RPMI8226 (cell line): ENCODE measurements at places on chromosomes 16 and 17.

DNA sequence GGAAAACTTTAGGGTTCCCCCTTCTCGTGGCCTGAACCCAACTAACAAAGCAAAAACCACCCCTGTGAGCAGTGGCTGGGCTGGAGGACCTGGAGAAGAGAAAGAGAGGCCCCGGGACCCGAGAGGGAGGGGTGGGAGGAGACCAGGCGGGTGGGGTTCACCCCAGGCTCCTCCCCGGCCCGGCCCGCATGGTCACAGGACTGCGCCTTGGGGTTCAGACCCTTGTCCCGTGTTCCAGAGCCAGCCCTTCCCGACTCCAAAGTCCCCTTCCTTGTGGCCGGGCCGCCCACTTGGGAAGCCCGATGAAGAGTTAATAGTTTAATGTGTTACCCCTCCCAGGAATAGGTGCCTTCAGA is 852 bp downstream of the MARVELD3 start:
- DNase-seq = peak; percentile 16

- no peak for DNase-seq
Measured at GRCh38 chr16:5073279-5073629, 1.6 kb downstream of the ALG1 start.

GRCh38 chr17:42118545-42118944 is 2.6 kb downstream of the KAT2A start:
- DNase-seq = peak; percentile 58

GRCh38 chr17:43860927-43861622 is 14.1 kb downstream of the CD300LG start:
- DNase-seq = no peak

DNA sequence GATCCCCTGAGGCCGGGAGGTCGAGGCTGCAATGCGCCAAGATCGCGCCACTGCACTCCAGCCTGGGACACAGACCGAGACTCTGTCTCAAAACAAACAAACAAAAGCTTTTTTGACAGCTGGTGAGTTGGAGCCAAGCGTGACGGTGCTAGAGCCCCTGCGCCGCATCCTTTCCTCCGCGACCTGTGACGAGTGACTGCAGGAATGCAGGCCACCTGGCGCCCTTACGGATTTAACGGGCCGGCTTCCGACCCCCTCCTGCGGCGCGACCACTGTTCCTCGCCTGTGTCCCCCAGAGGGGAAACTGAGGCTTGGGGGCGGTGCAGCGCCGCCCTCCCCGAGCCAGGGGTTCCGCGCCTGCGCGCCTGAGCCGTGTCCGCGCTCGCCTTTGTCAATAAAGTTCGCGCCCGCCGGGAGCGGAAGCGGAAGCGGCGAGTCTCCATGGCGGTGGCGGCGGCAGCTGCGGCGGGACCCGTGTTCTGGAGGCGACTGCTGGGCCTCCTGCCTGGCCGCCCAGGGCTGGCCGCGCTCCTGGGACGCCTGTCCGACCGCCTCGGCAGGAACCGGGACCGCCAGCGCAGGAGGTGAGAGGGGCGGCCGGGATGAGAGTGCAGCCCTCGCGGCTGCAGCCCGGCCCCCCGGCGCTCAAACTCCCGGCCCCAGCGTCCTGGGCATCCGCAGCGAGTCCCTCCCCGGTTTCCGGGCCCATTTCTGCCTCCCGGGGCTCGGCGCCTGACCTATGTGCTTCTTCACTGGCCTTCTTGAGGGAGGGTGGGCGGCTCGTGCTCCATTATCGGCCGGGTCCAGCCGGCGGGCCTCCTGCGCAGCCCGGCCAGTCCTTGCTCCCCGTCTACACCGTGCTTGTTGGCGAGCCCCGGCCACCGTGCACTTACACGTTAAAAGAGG is at the start of gene PGS1:
TSS of gene PGS1 (plus strand) at position 425 of the 906 bp plus-strand sequence. CDS start at position 442, 17 bp downstream.
- DNase-seq = peak; percentile 86

- DNase-seq = peak; percentile 45
Measured at GRCh38 chr17:2282297-2282873, 21.2 kb downstream of the SMG6 start.

- DNase-seq = no peak
Measured at GRCh38 chr17:55140809-55141208, 124.0 kb upstream of the HLF start.

DNA sequence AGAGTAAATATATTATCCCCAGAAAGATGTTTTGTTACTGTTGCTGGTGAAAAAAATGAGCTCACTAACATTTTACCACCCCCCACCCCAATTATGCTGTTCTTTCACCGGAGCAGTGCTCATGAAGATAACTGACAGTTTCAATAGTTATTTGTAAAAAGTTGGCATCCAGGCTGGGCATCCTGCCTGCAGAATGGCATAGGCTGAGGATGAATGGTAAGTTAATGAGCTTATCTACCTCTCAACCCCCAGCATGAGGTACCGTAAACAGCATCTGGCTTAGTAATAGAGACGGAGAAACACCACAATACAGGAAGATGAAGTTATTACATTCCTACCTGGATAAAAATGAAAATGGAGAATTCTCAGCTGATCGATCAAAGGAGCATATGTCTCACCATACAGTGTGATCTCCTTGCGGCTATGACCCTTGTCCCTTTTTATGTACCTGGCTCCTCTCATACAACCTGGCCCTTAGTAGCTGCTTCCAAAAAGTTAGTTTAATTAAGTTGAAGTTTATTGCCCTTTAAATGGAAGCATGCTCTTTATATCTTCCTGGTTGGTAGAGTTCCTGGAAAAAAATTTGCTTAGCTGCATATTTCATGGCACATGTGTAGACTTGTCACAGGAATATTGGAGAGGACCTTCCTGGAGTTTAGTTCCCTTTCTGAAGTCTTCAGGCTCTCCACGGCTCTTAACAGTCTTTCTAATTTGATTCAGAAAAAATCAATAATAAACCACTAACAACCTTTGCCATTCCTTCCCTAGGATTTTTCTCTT is 61.2 kb upstream of the MPHOSPH6 start:
- no peak for DNase-seq

- DNase-seq = peak; percentile 60
Measured at GRCh38 chr16:89200124-89200849, at the start of gene SLC22A31. Gene SLC22A31 (minus strand): TSS chr16:89200537. CDS start chr16:89200501, 36 bp downstream.

DNA sequence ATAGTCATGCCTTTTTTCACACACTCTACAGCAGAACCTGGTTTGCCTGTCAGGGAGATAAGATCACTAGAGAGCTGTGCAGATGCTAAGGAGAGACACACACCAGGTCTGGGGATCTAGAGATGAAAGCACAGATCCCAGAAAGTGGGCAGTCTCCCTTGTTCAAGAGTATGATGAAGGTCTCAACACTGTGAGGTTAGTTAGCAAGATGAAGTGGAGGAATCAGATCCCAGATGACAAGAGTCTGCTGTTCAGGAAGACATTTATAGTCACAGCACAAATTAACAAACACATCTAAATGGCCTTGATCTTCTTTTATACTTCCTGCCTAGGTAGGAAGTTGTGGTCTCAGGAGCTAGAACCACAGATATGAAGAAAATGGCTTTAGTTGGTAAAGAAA is 23.4 kb upstream of the SKAP1 start:
- no peak for DNase-seq

DNA sequence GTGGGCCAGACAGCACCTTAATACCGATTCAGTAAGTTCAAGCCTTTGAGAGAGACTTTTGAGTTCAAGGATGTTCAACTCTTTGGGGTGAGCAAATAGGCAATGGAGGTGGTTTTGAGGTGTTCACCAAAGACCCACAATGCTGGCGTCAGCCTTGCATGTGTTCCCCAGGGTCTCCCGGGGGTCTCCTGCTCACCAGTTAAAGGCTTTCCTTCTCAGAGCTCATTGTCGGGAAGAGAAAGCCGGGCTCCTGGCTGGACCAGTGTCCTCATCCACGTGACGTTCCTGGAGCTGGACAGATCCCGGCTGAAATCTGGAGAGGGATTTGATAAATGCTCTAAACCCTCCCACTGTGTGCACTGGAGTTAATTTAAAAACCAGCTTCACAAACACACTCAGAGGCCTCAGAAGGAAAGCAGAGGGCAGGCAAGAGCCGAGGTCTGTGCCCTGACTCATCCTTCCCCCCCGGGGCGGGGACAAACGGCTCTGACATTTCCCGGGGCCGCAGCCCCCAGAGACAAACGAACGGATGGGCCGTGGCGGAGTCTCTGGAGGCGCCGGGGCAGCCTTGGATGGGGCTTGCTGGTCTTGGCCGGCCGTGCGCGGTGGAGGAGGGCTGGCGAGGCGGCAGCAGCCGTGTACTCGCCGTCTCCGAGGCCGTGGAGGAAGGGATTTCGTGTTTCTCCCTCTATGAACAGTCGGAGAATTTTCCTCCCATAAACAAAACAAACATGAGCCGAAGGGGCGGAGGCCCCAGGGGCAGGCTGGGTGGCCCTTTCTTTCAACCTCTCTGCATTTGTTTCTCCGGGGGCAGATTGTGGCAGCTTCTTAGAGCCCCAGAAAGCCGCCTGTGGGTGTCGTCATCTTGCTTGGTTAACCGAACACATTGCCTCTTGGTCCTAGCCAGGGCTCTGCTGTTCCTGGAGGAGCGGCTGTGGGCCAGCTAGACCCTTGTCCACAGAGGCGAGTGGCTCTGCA is 94.2 kb downstream of the NTN1 start:
- DNase-seq = no peak
